ENCODE measurements at places on chromosomes 16 and 17. TPM values are rescaled to one million over a fixed set of nuclear protein-coding genes. Genes with fewer than 3 reads are reported as not detected.

DNA sequence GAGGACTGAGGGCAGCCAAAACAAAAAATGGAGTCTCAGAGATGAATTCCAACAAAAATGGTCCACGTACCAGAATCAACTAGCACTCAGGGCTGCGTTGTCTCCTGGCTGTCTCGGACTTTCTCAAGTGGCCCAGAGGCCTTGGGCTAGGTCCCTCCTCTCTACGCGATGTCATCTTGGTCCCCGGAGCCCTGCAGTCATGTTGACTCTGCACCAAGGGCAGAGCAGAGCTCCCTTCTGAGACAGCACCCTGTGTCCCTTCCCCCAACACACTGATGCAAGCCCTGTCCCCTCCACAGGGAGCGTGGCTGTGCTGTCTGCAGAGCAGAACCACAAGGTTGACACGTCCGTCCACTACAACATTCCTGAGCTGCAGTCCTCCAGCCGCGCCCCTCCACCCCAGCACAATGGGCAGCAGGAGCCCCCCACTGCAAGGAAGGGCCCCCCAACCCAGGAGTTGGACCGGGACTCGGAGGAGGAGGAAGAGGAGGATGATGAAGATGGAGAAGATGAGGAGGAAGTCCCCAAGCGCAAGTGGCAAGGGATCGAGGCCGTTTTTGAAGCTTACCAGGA, 20.8 kb downstream of the GINS2 start:
- DNase-seq = no peak

- DNase-seq = no peak
Observed at GRCh38 chr17:1871756-1872155, 42.0 kb downstream of the RPA1 start.

DNA sequence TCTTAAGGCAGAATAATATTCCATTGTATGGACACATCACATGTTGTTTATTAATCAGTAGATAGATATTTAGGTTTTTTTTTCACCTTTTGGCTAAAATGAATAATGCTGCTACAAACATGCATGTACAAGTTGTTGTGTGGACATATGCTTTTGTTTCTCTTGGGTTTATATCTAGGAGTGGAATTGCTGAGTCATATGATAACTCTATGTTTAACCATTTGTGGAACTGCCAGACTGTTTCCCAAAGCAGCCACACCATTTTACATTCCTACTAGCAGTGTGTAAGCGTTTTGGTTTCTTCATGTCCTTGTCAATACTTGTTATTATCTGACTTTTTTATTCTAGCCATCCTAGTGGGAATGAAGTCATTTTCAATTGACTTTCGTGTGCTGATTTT, 21.3 kb downstream of the CYLD start:
- DNase-seq = peak; percentile 2

- DNase-seq = peak; percentile 28
Observed at GRCh38 chr17:34542700-34543336, 36.6 kb upstream of the TMEM132E start.

DNA sequence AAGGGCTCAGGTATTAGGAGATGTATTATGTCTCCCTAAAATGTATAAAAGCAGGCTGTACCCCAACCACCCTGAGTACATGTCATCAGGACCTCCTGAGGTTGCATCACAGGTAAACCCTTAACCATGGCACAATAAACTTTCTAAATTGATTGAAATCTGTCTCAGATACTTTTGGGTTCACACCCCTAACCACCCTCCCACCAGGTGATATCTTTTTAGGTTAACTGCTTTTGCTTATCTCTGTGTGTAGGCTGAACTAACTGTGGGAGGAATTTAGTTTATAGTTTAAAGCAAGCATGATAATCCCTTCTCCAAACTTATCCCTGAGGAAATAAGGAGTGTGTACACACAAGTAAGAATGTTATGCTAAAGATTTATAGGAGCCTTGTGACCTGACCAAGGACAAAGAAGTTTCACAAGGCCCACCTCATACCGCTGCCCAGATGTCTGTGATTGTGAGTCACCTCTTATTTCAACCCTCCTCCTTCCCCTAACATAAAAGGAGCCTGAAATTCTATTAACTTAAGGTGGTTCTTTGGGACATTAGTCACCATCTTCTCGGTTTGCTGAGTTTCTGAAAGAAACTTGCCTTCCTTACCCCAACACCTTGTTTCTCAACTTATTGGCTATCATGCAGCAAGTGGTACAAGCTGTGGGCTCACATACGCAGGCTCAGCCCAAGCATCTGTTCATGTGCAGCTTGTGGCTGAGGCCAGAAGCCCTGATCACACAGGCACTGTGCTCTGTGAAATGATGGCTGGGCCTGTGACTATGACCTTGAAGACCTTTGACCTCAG, 11.3 kb downstream of the PRSS22 start:
- peak; percentile 48 for DNase-seq

- no peak for DNase-seq
Observed at GRCh38 chr16:79018650-79019429, 581.7 kb downstream of the MAF start.

DNA sequence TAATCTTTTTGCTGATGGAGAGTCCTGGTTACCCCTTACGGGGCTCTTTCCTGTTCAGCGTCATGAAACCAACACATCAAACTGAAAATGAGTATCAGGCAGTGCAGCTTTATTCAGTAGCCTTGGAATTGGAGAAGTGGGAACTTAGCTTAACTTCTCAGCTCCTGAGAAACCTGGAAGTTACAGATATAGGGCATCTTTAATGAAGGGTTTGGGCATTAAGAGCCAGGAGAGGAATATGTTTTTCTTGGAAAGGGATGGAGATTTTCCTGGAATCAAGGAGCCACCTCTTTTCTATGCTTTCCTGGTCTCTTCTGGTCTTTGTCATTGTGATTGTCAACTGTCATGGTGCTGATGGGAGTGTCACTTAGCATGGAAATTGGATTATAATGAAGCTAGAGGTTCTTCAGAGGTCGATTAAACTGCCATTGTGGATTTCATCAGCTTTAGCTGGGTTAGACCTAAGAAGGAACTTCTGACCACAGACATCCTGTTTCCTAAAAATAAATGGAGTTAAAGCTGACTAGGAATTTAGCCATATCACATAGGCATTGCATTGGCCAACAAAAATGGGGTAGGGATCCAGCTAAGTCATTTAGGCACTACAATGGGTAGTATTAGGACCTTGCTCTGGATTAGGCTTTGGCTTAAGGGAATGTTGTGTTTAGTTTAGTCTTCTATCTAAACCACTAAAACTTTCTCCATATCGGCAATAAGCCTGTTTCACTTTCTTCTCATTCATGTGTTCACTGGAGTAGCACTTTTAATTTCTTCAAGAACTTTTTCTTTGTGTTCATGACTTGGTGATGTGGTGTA, 186.4 kb downstream of the BCAS3 start:
- DNase-seq = no peak

GRCh38 chr16:89315791-89316581, 98.5 kb downstream of the ZNF778 start:
- peak; percentile 94 for DNase-seq

GRCh38 chr16:11190588-11191560, 65.1 kb downstream of the SOCS1 start:
- peak; percentile 37 for DNase-seq

- no peak for DNase-seq
Observed at GRCh38 chr16:80198311-80199299, 342.2 kb upstream of the DYNLRB2 start.

The RAB37 gene
- not detected for total RNA-seq

The CNGB1 gene
- not detected for total RNA-seq

The RGS9 gene
- total RNA-seq = 0.24 TPM

Data from Daoy (cell line).